ENCODE measurements at places on chromosomes 16 and 17. TPM values are rescaled to one million over a fixed set of nuclear protein-coding genes. Genes with fewer than 3 reads are reported as not detected.

- no peak for DNase-seq
Measured at GRCh38 chr16:50695017-50696000, 1.9 kb downstream of the NOD2 start.

- DNase-seq: peak; percentile 37
Measured at GRCh38 chr17:40015005-40015997, at the start of gene CSF3. TSS of gene CSF3 (plus strand) at chr17:40015440. CDS start at chr17:40015475, 35 bp downstream.

KRT222 gene
- not detected for total RNA-seq

GRCh38 chr16:11084484-11084875, 140.1 kb downstream of the CLEC16A start:
- peak; percentile 51 for DNase-seq

IGFBP4 gene
- total RNA-seq: 314 TPM

GRCh38 chr17:37736428-37736827, 8.4 kb downstream of the HNF1B start:
- no peak for DNase-seq

DNA sequence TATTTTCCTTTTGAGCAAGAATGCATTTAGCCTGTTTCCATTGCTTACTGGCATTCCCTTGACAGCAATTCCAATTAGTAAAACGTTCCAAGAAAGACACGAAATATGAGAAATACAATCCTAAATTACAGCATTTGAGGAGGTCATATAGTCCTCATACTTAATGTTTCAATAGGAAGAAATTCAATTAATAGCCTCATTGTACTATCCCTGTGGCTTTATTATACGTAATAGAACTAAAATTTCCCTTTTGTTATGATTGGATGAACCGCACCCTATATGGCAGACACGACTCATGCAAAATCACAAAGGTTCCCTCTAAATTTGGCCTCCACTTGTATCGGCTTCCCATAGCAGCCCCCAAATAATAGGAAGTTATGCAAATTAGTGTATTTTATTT, 291.7 kb downstream of the CEP112 start:
- no peak for DNase-seq

ACSM2A gene
- not detected for total RNA-seq

KRTAP2-2 gene
- not detected for total RNA-seq

GRCh38 chr17:76498876-76499251, 2.4 kb downstream of the RHBDF2 start:
- DNase-seq: no peak

- DNase-seq: no peak
Measured at GRCh38 chr17:65595071-65595656, 33.7 kb upstream of the AXIN2 start.

DNA sequence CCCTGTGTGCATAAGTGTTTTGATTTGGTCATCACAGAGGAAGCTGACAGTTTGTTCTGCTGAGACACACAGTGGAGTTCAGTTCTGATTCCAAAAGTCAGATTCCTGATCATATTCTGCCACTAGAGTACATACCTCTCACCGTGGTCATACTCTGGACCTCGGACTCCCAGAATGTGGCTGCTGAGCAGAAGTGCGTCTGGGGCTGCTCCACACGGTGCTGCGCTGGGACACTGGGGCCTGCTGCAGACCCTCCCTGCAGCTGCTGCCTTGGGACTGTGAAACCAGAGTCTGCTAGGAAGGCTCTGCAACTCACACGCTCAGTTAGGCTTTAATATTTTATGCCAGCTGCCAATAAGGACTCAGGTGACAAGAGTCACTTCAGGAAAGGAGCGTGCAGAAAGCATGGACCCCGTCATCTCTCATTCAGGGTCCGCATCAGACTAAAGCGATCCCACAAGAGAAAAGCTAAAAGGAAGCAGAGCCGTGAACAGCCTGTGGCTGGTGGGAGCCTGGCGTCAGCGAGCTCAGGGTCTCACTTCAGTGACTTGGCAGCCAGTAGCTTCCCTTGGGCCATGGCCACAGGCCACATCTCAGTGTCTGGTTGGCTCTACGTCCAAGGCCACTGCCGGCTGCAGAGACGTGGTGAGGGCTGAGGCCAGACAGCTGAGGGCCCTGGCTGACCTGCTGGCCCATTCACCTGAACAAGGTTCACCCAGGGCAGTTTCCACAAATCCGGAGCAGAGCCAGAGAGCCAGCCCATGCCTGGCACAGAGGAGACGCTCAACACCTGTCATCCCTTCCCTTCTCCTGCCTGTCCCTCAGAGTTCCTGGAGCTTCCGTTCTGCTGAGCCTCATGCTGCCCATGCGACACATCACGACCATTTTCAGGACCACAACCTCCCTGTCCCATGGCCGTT, 24.7 kb upstream of the KIFC3 start:
- DNase-seq: no peak

- DNase-seq: no peak
Measured at GRCh38 chr16:48627148-48627547, 17.2 kb upstream of the N4BP1 start.

GRCh38 chr17:42683407-42684034, 1.2 kb downstream of the CNTNAP1 start:
- peak; percentile 42 for DNase-seq
